ENCODE measurements at places on chromosomes 13 and 19.

DNA sequence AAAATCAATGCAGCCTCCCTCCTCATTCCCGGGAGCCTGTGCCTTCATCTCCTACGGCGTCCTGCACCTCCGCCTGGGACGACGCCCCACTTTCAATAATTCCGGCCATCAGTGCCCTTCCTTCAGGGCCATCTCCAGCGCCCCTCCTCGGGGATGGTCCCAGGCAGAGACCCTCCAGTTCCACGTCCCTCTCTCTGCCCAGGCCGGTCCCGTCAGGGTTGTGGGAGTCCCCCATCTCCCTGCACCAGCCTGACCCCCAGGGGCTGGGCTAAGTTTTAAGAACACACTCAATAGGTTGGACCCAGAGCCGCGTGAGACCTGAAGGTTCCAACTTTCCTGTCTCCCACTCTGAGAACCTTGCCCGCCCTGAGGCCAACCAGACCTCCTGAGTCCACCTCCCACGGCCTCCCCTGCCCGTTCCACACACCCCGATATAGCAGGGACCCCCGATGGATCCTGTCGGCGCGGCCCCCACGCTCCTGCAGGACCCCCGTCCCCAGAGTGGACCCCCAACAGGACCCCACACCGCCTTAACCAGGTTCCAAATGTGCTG lies 646 bp downstream of the TMEM161A start:
- no peaks in the 10 kb centered on the region for H3K36me3 ChIP-seq
- H3K4me1 ChIP-seq = no peaks in the 10 kb centered on the region
- peak overlapping the region; percentile 87 for H3K4me3 ChIP-seq

GRCh38 chr19:6021878-6022569 lies 44.1 kb upstream of the RANBP3 start:
- H3K4me3 ChIP-seq = no peak overlapping the region
- no peak overlapping the region for H3K27ac ChIP-seq
- H3K27me3 ChIP-seq = no peaks in the 10 kb centered on the region
- peaks cover 3% of the 10 kb centered on the region for H3K4me1 ChIP-seq
- no peaks in the 10 kb centered on the region for H3K36me3 ChIP-seq

DNA sequence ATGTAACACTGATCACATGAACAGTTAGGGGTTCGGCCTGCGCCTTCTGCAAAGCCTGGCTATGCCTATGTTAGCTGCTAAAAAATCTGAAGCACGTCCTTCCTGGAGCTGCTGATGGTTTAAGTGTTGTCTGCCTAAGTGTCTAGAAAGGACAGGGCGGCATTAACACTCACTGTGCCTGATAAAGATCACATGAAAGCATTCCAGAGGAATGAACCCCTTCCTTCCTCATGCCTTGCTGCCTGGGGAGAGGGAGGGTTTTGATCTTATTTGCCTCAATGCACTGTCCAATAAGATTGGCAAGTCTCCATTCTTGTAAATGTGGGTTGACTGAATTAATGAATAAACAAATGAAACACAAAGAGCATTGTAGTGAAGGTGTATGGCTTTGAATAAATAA lies 5.2 kb downstream of the DOCK9 start:
- H3K27ac ChIP-seq = peak overlapping the region; percentile 90
- no peaks in the 10 kb centered on the region for H3K36me3 ChIP-seq
- no peaks in the 10 kb centered on the region for H3K27me3 ChIP-seq

DNA sequence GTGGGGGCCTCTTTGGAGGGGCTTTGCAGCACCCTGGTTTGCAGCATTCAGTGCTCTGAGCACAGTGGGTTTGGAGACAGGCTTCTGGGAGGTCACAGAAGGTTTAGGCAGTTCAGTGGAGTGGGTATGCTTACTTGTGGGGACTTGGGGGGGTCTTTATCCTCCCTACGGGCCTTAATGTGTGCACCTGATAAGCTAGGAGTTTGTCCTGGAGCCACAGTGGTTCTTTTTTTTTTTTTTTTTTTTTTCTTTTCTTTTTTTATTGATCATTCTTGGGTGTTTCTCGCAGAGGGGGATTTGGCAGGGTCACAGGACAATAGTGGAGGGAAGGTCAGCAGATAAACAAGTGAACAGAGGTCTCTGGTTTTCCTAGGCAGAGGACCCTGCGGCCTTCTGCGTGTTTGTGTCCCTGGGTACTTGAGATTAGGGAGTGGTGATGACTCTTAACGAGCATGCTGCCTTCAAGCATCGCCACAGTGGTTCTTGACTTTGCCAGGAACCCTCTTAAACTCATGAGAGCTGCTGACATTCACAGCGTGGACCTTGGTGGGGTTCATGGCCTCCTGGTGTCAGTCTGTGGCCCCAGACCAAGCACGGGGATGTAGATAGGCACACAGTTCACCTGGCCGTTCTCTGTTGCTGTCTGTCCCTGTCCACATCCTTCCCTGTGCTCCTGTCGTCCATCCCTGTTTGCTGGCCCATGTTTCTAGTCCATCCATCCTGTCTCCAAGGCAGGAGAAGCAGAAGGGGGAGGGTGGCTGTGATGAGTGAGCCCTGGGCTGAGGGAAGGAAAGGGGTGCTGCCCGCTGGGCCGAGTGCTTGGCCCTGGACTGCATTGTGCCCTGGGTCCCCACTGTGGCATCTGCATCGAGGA lies 2.7 kb downstream of the EGLN2 start:
- no peaks in the 10 kb centered on the region for H3K27me3 ChIP-seq
- peaks cover 23% of the 10 kb centered on the region for H3K36me3 ChIP-seq
- DNase-seq = no peak
- H3K4me1 ChIP-seq = peaks cover 15% of the 10 kb centered on the region

DNA sequence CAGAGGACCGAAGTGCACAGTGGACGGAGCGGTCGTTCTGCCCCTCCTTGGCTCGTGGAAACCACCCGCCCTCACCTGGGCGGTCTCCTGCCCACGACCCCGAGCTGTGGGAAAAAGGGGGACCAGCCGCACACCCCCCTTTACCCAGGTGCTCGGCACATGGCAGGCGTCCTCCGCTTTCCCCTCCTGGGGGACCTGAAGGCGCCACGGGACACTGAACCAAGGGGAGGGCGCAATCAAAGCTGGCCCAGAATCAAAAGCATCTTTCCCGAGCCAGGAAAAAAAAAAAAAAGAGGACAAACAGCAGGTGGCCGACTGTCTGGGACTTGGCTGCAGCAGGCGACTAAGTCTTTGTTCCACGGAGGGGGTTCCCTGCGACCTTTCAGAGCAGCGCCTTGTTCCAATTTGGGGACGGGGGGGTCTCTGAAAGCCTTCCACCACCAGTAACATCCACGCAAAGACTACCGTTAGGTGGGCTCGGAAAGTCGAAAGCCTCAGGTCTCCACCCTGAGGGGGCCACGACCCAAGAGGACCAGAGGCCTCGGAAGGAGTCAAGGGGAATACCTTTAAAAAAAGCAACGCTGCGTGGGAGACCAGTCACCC lies 1.1 kb downstream of the MBD3 start:
- H3K4me3 ChIP-seq = peak overlapping the region; percentile 98
- peak overlapping the region; percentile 93 for H3K27ac ChIP-seq
- H3K4me1 ChIP-seq = peaks cover 9% of the 10 kb centered on the region
- no peak for DNase-seq

GRCh38 chr19:36686365-36687213 lies 823 bp upstream of the ZNF567 start:
- peak overlapping the region; percentile 99 for H3K27ac ChIP-seq
- H3K27me3 ChIP-seq = no peaks in the 10 kb centered on the region
- H3K36me3 ChIP-seq = peaks cover 5% of the 10 kb centered on the region
- H3K4me3 ChIP-seq = peak overlapping the region; percentile 93
- H3K4me1 ChIP-seq = no peaks in the 10 kb centered on the region
